ENCODE measurements at places on chromosomes 16 and 17.

- no peak for DNase-seq
These were observed 188.3 kb downstream of the IRF8 start for GRCh38 chr16:86087011-86087895.

DNA sequence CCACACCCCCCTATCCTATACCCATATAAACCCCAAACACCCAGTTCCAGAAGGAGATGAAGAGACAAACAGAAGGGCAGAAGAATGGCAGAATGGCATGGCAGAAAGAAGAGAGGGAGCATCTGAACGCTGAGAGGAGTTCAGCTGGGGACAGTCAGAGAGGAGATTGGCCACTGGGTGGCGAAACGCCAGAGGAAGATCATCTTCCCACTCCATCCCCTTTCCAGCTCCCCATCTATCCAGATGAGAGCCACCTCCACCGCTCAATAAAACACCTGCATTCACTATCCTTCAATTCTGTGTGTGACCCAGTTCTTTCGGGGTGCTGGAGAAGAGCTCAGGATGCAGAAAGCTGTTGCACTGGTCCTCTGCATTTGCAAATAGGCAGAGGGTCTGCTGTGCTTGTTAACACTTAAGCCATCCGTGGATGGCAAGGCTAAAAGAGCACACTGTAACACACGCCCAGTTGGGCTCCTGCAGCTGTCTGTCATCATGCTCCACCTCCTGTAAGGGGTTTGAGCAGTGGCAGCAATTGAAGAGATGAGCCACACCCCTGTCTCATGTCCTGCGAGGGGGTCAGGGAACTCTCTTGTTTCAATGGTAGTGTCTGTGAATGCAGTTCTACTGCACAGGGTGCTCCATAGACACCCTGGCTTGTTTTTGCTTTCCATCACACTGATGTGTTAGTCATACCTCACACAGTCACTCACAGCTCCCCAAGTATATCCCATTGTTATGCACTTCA is 1034.8 kb upstream of the RBFOX1 start:
- no peak for DNase-seq

DNA sequence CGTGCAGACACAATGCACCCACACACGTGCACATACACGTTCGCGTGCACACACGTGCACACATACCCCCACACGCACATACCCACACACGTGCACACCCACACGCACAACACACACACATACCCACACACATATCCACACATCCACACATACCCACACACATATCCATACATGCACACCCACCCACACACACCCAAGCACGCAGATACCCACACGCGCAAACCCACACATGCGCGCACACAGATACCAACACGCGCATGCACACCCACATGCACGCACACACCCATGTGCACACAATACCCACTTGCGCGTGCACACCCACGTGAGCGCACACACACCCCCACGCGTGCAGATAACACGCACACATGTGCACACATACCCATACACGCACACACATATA is 26.8 kb upstream of the PVALEF start:
- DNase-seq: no peak

DNA sequence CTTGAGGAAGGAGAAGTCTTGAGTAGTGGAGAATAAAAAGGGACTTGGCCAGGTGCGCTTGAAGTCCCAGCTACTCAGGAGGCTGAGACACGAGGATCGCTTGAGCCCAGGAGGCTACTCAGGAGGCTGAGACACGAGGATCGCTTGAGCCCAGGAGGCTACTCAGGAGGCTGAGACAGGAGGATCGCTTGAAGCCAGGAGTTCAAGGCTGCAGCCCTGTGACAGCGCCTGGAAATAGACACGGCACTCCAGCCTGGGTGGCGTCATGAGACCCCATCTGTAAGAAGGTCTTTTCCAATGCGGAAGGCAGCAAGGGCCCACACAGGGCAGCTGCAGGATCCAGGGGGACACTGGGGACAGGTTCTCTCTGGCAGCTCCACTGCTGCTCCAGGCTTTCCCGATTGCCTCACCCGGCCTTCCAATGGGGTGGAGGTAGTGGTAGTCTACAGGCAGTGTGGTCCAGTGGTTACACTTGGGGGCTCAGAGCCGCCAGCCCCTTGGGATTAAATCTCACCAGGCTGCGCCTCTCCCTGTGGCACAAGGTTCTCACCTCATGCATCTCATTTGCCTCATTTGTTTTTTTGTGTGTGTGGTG is 143.4 kb downstream of the SEC14L1 start:
- no peak for DNase-seq

All from NCI-H69 (cell line).